Stomach (tissue), 19 donors: ENCODE measurements at places on chromosomes 16 and 17. TPM values are rescaled to one million over a fixed set of nuclear protein-coding genes. Genes with fewer than 3 reads are reported as not detected.

SLX4 gene
- total RNA-seq: 8.0 TPM

DNA sequence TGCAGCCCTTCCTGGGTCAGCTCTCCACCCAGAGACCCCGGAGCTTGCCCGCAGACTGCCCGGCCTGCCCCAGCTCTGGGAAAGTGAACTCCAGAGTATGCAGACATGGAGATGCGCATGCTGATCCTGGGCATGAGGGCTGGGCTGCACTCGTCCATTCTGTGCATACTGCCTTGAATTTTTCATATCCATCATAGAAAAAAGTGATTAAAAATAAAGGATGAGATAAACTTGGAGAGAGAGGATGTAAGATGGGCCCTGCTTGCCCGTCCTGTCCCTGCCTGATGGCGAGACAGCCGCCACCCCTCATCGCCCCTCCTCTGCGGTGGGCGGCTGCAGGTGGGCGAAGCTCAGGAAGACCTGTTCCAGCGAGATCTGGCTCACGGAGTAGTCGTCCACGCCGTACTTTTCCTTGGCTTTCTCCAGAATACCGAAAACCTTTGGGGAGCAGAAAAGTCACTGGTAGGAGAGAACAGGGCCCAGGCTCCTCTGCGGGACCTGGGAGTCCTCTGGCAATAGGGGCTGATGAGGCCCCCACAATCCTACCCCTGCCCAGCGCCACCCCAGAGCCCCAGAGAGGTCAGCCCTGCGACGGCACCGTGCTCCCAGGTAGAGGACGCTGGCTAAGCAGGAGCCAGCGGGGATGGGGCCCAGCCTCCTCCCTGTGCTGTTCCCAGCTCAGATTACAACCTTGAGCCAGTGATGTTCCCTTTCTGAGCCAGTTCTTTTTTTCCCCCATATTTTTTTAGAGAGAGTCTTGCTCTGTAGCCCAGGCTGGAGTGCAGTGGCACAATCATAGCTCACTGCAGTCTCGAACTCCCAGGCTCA is 8.7 kb upstream of the RNPS1 start:
- no peaks in the 10 kb centered on the region for H3K4me1 ChIP-seq
- H3K4me3 ChIP-seq: no peak overlapping the region

GRCh38 chr16:1968146-1968953 is 1.7 kb downstream of the RNF151 start:
- H3K27me3 ChIP-seq: no peaks in the 10 kb centered on the region
- peaks cover 52% of the 10 kb centered on the region for H3K4me1 ChIP-seq
- peaks cover 2% of the 10 kb centered on the region for H3K36me3 ChIP-seq
- no peak overlapping the region for H3K4me3 ChIP-seq

DNAAF1 gene
- total RNA-seq: 11.4 TPM

DNA sequence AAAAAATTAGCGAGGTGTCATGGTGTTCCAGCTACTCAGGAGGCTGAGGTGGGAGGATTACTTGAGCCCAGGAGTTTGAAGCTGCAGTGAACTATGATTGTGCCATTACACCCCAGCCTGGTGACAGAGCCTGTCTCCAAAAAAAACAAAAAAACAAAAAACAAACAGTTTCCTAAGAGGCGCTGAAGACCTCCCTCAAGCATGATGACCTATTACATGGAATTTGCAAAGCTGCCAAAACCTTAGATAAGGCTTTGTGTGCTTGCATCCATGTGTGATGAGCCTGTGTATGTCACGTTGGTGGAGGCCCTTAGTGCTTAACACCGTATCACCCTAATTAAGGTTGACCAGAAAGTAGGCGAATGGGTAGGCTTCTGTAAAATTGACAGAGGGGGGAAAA is 143.5 kb downstream of the PPM1E start:
- no peaks in the 10 kb centered on the region for H3K27me3 ChIP-seq
- DNase-seq: no peak
- H3K4me1 ChIP-seq: no peaks in the 10 kb centered on the region
- no peak overlapping the region for H3K27ac ChIP-seq
- H3K36me3 ChIP-seq: no peaks in the 10 kb centered on the region
